Uterus (tissue), 4 donors: ENCODE measurements at places on chromosomes 12 and 14.

GRCh38 chr12:19757317-19757877 is 318.1 kb downstream of the AEBP2 start:
- DNase-seq: no peak

DNA sequence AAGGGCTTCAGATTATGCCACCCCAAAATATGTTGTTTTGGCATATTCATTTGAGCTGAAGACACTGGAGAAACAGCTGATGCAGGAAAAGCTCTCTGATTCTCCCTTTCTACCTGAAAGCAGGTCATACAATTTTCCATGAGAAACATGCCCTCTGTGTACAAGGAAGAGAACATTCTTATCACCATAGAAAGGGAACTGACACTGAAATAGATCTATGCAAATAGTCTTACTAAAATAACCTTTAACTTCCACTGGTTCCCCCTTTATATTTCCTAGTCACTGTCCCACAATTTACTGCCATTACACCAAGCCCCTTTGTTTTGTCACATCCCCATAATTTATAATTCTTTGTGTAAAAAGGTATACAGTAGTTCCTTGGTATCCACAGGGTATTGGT is 9.6 kb upstream of the PHC1 start:
- DNase-seq: no peak

GRCh38 chr14:68695326-68695768 is 97.5 kb downstream of the ZFP36L1 start:
- peak; percentile 92 for DNase-seq

GRCh38 chr12:54442961-54443360 is 23.9 kb upstream of the ITGA5 start:
- no peak for DNase-seq
